ENCODE measurements at places on chromosomes 16 and 17.

DNA sequence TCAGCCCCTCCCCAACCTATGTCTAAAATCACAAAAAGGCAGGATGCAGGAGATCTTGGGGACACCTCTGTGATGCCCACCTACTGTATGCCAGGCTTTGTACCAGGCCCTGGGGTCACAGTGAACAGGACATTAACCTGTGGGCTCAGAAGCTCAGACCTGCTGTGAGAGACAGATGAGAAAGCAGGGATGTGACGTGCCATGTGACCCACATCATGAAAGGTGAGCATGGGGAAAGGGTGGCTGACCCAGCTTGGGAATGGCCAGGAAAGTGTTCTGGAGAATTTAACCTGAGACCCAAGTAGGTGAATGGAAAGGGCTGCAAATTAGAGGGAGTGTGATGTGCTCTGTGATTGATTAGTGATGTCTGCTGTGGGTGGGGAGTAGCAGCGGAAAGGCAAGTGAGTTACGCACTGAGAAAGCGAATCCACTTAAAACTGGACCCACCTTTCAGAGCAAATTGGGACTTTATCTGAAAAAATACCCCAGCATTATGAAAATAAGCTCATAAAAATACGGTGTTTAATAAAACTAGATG lies 132.2 kb downstream of the IRF8 start:
- DNase-seq: no peak

DNA sequence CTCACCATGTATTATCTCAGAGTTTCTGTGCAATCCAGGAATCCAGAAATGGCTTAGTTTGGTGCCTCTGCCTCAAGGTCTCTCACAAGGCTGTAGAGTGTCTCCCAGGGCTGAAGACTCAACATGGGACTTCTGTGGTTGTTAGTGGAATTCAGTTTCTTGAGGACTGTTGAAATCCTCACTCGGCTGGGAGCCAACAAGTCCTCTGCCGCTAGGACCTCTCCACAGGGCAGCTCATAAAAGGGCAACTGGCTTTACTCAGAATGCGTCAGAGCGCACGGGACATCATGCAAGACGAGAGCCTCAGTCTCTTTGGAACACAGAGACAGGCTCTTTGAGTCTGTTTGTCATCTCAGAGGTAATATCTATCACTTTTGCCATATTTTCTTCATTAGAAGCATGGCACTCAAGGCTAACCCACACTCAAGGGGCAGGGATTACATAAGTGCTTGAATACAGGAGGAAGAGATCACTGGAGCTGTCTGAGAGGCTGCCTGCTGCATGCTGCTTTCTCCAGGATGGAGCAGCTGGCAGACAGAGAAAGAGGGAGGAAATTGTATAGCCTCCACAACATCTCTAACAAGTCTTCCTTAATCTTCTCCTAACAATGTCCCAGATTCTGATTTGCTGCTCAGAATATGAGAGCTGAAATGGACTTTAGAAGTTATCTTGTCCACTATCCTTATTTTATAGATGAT lies 97.5 kb upstream of the ASIC2 start:
- DNase-seq: no peak

- no peak for DNase-seq
These were observed 51.7 kb downstream of the PLXDC1 start for GRCh38 chr17:39099663-39100286.

GRCh38 chr16:11669380-11670146 lies 1.3 kb downstream of the SNN start:
- DNase-seq: no peak

DNA sequence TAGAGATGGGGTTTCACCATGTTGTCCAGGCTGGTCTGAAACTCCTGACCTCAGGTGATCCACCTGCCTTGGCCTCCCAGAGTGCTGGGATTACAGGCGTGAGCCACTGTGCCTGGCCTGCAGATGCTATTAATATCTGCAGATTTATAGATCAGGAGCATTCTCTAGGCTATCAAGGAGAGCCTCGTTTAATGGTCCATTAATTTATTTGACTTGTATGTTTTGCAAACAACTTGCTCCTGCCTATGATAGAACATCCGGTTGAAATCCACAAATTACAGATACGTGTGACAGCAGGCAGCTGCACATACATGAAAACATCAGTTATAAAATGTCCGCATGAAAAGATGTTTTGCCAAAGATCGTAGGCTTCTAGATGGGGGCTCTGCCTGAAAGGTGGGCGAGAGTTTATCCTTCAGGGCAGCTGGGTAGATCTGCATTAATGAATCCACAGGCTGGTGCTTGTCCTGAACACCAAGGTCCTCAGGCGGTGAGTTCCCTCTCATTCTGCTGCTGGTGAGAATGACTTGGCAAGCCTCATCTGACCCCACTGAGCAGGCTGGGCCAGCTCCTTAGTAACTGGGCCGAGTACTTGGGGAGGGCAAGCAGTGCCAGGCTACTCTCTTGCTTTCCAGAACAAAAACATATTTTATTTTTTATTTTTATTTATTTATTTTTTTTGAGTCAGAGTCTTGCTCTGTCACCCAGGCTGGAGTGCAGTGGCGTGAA lies 37.1 kb upstream of the MGAT5B start:
- DNase-seq: no peak

- no peak for DNase-seq
These were observed 3.9 kb downstream of the DLG4 start for GRCh38 chr17:7215652-7216180.

GRCh38 chr16:15822957-15823356 lies 33.9 kb downstream of the MYH11 start:
- no peak for DNase-seq

DNA sequence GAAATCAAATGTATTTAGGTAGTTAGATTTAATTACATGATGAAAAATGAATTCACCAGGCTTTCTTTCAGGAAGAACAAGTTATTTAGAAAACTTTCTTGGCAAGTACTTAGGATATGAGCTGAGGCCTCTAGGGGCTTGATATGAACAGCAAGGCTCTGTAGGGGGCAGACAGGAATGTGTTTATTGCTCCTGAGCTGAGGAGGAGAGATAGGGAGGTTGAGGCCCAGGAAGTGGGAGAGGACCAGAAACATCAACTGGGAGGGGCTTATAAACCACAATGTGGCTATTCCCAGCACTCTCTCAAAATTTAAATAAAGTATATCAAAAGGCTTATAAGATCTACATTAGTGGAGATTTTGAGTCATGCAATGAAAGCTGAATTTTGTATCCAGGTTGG lies 154.0 kb upstream of the MAF start:
- no peak for DNase-seq

GRCh38 chr16:12672986-12673385 lies 130.7 kb downstream of the CPPED1 start:
- no peak for DNase-seq

GRCh38 chr17:30225919-30226553 lies 9.5 kb downstream of the SLC6A4 start:
- no peak for DNase-seq

DNA sequence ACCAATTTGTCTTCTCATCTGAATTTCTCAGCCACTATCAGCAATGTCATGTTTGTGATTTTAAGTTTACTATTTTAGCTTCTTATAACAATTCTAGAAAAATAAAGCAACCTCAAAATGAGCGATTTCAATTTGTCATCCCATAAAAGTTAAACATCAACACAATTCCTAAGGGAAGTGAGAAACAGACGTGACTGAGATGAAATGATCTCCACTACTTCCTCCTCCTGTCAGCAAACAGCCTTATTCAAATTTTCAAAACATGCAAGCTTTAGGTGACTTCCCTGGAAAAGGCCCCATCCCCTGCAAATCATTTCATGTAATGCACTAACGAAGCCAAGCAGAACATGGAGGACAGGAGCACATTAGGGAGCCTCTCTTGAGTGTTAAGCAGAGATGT lies 64.9 kb downstream of the ZNF652 start:
- DNase-seq: no peak

- no peak for DNase-seq
These were observed 115.4 kb downstream of the METRNL start for GRCh38 chr17:83194761-83195329.

DNA sequence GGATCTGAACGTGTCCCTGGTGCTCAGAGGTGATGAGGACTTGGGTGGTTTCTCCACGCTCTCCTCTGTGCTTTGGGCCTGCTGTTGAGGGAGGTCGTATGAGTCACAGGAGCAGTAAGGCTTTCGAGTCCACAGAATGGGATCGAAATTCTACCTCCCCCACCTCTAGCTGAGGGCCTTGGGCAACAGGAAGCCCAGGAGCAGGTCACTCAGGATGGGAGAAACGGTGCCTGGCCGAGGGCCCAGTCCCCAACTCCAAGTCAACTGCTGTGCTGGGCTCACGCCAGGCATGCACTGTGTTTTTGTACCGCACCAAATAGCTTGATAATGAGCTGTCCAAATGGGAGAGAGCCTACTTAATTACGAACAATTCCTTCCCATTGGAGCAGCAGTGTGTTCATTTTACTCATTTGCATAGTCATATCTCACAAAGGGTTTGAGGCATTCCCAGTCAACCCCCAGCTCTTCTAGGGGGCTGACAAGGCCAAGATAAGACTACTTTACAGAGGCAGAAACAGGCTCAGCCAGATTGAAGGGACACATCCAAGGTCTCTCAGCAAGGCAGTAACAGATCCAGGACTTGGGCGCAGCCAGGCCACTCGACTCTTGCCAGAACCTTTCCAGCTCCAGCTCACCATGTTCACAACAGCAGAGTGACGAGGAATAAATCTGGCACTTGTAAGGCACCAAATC lies 53.6 kb downstream of the WNT3 start:
- DNase-seq: no peak

- no peak for DNase-seq
These were observed 50.0 kb upstream of the LGALS9 start for GRCh38 chr17:27581016-27581415.

DNA sequence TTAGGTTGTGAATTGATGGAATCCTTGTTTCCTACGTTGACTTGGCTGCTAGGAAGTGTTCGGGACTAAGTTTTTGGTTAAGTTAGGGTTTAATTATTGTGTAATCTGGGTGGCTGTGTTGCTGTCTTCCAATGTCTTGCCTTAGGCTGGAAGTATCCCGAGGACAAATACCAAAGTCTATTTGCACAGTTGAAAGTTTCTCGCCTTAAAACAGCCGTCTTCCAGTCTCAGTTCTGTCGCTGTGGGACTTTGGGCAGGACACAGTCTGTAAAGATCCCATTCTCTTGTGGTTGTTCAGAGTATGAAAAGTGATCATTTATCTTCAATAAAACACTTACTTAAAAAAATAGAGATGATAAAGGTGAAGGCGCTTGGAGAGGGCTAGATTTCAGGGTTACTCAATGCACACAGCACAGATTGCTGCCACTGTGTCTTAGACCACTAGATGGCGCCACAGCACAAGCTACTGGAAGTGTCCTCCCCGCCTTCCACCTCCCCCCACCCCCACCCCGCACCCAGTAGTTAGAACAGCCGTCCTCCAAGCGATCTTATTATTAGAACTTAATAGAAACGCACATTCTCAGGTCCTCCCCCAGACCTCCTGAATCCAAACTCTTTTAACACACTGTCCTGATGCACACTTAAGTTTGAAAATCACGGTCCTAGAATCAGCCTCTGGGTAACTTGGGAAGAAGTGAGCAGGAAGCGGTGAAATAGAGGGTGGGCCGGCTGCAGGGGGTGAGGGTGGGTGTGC lies 45.8 kb downstream of the AKAP1 start:
- peak; percentile 74 for DNase-seq

GRCh38 chr17:6701719-6702118 lies 11.4 kb downstream of the SLC13A5 start:
- no peak for DNase-seq

GRCh38 chr17:37708616-37709212 lies 36.1 kb downstream of the HNF1B start:
- no peak for DNase-seq

- no peak for DNase-seq
These were observed 174.3 kb downstream of the FOXL1 start for GRCh38 chr16:86752582-86753175.

GRCh38 chr16:49782405-49782804 lies 73.5 kb downstream of the ZNF423 start:
- no peak for DNase-seq

DNA sequence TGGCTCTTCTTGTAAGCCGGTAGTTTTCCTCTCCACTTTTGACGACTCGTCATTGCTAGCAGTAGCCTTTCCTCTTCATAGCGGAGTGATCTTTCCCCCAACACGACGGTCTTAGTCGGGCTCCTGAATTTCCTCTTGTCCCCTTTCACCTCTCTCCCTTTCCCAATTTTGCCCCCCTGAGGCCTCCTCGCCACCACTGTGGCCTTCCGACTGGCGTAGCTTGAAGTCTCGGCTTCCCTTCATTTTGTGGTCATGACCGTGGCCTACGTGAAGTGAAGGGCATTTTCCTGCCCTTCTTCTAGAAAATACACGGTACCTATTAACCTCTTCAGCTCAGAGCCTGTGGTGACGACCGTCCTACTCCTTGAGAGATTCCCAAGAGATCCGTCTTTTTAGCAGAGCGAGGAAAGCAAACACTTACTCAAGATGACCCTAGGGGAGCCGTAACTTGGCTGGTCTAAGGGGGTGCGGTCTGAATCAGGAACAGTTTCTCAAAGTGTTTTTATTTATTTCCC lies 787 bp downstream of the PRKAR1A start:
- DNase-seq: no peak

- DNase-seq: peak; percentile 60
These were observed 15.6 kb upstream of the ZFPM1 start for GRCh38 chr16:88437367-88437964.

GRCh38 chr17:82110298-82110697 lies 12.3 kb upstream of the FASN start:
- DNase-seq: no peak

DNA sequence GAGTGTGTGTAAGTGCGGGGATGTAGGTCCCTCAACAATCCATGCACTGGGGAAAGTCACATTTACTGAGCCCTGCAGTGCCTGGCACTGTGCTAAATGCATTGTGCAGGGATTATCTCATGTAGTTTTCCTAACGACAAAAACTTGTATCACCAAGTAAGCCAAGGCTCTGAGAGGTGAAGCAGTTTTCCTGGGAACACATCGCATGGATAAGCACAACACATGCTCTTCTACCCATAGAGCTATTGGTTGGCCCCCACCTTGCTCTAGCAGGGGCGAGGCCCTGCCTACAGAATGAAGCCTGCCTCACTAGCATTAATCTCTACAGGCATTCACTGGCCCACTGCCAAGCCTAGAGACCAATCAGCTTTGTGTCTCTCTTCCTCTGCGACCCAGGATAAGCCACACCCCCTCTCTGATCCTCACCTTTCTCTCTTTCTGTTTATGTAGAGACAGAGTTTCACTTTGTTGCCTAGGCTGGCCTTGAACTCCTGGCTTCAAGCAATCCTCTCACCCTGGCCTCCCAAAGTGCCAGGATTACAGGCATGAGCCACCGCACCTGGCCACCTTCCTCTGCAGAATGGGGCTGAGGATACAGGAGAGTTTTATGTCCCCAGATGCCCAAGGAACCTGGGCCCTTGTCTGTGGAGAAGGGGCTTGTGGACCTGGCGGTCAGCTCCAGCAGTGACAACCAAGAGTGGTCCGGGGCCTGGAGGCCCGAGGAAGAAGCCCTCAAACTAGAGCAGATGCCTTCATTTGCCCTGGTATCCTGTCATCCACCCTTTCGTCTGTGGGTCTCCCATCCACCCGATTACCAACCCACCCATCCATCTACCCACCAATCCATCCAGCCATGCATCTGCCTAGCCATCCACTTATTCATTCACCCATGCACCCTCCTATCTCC lies 12.8 kb downstream of the CDH16 start:
- no peak for DNase-seq
